Amniotic epithelial cell (primary cell): ENCODE measurements at places on chromosomes 5 and 9.

DNA sequence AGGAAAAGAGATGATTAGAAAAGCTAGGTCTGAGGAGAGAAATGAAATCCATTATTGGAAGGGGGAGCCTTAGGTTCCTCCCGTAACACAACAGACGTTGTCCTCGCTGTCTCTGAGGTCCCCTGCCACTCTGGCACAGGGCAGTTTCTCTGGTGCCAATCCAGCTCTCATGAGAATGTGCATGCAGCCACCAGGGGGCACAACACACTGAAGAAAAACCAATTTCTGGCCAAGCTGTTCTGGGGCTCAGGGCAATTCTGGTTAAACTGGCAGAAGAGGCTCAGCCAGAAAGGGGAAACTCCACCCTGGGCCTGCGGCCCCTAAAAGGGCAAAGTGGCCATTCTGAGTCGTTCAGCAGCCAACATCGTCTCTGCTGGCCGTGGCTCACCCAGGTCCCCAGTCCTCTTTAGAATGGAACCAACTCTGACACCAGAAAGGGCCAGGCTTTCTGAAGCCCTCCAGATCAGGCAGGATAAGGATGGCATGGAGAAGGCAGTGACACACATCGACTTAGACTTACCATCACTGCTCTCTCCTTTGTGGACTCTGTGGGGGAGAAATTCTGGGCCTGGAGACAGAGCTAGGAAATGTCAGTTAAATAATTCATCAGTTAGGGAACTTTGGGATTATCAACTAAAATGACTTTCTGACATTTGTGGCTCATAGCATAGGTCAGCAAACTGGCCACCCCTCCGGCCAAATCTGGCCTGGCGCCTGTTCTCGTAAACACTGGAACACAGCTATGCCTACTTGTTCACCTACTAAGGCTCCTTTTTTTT, 58.5 kb upstream of the GOLPH3 start:
- peak; percentile 68 for DNase-seq

GRCh38 chr5:50320131-50320749, 120.8 kb downstream of the EMB start:
- no peak for DNase-seq

GRCh38 chr5:124102486-124102885, 590.5 kb downstream of the CSNK1G3 start:
- DNase-seq = peak; percentile 17

DNA sequence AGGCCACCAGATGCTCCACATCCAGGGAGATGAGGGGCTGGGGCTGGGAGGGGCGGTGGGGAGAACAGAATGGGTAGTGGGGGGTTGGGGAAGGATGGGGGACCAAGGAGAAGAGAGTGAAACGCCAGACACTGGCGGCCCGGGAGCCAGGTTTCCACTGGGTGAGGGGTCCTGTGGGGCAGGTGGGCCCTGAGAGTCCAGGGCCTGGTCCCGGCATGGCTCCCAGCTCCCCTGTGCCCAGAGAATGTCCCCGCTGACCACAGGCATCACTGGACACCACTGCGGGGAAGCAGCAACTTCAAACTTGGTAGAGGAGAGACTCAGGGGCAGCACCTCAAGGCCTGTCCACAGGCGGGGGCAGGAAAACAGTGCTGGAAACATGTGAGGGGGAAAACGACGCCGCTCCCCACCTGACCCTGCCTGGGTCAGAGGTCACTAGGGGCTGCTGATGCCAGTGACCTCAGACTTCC, 13.2 kb downstream of the NINJ1 start:
- no peak for DNase-seq

DNA sequence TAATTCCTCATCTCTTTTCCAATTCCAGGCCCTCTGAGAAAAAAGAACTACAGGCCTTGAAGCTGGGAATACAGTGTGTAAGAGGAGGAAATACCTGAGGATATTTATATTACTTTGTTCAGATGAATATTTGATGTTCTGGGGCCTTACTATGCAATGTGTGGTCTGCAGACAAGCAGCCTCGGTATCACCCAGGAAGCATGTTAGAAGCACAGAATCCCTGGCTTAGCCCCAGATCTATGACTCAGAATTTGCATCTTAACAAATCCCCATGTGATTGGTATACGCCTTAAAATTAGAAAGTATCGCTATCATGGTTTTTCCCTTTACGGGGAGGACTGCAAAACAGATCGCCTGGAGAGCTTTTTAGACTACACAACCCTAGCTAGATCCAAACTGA, 121.0 kb downstream of the JAKMIP2 start:
- peak; percentile 77 for DNase-seq

DNA sequence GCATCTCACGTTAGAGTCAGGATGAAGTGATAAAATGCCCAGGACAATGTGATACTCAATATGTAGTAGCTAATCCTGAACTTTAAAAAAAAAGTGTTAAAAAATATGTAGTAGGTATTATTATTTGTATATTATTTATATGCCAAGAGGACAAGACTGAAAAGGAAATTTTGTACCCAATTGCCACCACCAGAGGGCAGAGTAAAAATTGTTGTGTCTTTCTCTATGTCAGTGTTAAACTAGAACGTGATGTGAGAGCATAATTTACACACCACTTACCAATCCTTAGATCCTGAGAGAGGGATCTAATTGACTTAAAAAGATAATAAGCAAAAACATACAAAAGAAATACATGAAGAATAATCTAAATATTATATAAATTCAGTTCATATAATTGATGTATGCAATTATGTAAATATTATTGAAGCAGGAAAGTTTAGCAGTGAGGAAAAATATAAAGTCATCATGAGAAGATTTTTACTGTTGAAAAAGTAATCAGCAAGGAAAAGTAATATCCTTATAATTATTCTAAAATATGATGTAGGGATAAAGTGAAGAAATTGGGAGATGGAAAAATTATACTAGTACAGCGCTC, 288.9 kb downstream of the RAB3C start:
- peak; percentile 34 for DNase-seq

DNA sequence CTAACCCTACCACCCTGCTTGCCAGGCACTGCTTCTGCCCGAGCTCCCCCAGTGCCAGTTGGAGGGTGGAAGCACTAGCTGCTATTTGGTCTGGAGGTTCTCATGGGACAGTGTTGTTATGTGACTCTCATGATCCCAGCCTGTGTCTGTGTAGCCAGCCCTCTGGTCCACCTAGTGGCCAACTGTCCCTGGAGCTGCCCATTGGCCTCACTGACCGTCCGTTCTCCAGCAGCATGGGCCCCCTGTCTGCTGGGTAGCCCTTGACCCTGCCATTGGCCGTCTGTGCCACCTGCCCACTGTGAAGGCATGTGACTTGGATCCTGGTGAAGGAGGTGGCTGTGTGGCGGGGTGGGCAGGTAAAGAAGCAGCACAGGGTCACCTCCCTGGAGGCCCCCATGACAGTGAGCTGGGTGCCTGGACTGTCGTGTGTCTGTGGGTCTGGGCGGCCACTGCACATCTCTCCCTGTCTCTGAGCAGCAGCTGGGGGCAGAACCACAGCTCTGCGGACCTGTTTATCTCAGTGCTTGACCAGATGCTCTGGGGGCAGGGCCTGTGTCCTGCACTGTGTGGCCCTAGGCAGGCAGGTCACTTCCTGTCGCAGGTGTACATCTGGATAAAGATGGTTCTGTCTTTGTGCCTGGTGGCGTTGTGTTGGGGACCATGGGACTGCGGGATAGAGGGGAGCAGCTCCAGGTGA, 11.4 kb downstream of the PHF2 start:
- DNase-seq = no peak

DNA sequence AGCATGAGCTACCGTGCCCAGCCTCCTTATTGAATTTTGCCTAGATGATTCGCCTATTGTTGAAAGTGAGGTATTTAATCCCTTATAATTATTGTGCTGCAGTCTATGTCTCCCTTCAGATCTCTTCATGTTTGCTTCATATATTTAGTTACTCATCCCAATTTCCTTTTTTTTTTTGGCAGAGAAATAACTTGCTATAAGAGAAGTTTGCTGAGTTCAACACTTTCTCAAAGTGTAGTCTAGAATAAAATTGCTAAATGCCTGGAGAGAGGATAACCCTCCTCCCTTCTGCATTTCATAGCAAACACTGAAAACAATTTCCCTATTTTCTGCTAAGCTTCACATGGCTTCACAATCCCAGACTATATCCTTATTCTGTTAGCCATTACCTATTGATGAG, 136.6 kb upstream of the CD180 start:
- no peak for DNase-seq

DNA sequence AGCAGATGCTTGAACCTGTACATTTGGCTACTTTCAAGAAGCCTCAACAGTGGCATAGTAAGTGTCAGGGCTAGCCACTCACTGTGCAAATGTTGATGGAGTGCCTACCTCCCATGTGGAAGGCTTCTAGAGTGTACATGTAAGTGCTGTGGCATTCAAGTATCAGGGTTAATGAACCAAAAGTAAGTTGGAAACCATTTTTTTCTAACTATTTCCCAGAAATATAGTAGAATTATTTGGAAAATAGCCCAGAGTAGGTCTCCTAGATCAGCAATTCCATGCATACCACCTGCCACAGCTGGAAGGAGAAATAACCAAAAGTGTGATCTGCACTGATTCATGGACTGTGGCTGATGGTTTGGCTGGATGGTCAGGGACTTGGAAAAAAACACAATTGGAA, 53.3 kb downstream of the FOXD1 start:
- no peak for DNase-seq

- peak; percentile 53 for DNase-seq
Measured at GRCh38 chr5:168987543-168988300, 313.2 kb downstream of the SLIT3 start.
